Fibroblast of the aortic adventitia (primary cell): ENCODE measurements at places on chromosomes 16 and 17.

GRCh38 chr17:44310609-44311376 lies 2.4 kb downstream of the RUNDC3A start:
- no peak for DNase-seq

DNA sequence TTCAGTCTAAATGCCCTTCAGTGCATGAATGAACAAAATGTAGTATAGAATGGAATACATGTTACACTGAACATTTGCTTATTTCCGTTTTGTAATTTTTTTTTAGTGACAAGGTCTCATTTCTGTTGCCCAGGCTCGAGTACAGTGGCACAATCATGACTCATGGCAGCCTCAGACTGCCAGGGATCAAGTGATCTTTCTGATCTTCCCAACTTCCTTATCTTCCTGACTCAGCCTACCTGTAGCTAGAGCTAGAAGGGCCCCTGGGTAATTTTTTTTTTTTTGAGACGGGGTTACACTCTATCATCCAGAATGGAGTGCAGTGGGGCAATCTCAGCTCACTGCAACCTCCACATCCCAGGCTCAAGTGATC lies 7.3 kb upstream of the SLX4 start:
- DNase-seq: no peak

DNA sequence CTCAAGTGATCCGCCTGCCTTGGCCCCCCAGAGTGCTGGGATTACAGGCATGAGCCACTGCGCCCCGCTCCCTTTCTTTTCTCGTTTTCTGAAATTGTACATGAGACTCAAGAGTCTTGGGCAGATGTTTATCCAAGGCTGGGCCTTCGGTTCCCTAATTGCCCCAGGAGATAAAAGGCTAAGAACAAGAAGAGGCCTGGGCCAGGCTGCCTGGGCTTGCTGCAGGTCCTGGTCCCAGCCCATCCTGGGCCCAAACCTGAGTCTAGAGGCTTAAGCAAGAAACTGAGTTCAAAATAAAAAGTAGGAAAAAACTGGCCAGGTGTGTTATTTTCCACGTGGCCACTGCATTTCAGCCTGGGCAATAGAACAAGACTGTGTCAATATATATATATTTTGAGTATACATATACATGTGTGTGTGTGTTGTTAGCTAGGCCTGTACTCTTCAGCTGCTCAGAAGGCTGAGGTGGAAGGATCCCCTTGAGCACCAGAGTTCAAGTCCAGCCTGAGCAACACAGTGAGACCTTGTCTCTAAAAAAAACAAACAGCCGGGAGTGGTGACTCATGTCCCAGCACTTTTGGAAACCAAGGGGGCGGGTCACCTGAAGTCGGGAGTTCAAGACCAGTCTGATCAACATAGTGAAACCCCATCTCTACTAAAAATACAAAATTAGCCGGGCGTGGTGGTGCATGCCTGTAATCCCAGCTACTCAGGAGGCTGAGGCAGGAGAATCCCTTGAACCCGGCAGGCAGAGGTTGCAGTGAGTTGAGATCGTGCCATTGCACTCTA lies 6.8 kb upstream of the CLUH start:
- no peak for DNase-seq

DNA sequence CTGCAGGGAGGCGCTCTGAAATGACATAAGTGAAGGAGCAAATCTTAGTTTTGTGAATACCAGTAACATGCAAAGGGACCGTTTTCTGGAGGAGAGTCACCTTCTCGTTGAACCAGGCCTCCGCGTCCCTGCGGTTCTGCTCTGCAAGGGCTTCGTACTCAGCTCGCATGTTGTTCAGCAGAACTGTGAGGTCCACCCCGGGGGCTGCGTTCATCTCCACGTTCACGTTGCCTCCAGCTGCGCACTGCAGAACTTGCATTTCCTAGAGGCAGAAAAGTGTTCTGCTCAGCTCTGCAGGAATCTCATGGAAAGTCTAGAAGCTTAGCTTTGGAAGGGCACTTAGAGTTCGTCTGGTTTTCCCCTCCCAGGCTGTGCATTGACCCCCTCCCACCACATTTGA lies 4.1 kb downstream of the KRT25 start:
- DNase-seq: no peak

DNA sequence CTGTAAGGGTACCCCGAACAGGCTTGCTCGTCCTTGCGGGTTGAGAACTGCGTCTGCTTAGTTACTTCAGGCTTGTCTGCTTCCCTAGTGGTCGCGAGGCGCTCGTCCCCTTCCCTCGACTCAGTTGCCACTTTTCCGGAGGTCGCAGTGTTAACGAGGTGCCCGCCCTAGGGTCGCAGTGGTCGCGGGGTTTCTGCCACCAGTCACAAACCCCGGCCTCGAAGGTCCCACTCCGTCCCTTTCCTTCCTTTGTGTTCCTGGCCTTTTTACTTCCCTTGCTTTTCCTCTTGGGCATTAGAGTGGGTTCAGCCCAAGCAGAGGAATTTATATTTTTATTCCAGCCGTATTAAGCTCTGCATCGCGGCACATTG lies 299 bp downstream of the NUP85 start:
- no peak for DNase-seq

DNA sequence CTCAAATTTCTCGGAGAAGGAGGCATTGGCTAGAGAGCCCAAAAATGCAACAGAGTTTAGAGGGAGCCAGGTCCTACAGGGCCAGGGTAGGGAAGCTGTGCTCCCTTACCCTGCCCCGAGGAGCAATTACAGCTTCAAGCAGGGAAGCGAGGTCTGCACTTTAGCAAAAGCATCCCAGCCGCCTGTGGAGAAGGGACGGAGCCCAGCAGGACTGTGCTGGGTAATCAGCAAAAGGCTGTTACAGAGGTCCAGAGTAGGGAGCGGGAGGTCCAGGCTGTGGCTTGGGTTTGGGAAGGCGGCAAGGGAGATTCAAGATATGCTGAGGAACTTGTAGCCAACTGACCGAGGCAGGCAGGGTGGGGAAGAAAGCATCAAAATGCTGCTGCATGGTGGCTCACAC lies 162.6 kb downstream of the TMEM132E start:
- no peak for DNase-seq

DNA sequence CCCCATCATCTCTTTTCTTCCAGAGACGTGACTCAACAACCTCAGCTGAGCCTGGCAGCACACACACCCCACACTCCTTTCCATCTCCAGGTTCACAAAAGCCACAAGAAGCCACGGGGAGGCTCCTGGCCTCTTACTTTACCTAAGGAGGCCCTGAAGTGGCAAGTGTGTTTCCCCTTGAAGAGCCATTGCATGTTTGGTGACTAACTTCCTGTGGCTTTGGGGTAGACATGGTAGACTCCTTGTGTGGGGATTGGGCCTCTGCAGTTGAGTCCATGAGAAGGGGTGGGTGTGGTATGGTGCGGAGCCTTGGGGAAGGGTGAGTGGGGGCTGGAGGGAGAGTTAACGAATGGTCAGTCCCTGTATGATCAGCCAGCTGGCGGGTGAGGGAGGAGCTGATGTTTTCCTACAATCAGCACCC lies 24.2 kb downstream of the SAP30BP start:
- no peak for DNase-seq

DNA sequence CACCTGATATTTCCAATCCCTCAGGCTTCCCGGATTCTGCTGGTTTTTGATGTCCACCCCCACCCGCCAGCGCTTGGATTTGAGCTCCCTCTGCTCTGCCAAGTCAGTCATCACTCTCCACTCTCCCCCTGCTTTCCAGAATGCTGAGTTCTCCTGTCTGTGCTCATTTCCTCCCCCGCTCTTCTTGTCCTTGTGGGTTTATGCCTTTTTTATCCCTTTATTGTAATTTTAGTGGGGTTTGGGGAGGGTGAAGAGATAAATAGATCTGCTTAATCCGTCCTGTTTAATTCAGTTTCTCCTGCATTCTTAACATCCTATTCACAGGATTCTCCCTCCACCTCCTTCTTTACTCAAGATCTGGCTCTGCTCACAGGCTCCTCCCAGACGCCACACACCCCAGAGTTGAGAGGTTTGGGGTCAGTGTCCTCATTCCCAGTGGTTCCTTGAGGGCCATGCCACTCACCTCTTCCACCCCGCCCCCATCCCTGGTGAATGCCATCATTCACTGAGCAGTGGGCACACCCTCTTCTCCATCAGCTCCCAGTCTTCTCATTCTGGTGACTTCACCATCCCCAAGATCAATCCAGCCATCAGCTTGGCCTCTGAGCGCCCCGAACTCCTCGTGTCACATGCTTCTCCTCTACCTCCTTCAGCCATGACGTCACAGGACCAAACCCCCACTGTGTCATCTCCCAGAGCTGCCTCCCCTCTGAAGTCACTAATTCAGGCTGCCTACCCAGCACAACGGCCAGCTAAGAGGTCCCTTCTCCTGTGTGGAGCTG lies 15.1 kb upstream of the GUCY2D start:
- DNase-seq: peak; percentile 49

DNA sequence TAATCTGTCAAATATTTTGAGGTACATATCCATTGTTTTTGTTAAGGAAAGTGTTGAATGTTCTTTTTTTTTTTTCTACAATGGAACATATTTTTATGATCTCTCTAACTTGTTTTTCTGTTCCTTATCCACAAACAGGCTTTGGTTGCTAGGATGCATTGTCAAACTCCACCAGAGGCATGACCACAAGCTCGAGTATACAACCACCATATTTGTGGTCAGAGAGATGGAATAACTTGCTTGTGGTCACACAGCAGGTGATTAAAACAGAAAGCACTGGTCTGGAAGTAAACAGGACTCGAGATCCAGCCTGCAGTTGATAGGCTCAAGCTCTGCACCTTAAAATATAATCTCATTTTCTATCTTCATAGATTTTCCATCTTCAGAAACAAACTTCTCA lies 105.8 kb upstream of the ADAMTS18 start:
- DNase-seq: peak; percentile 37

DNA sequence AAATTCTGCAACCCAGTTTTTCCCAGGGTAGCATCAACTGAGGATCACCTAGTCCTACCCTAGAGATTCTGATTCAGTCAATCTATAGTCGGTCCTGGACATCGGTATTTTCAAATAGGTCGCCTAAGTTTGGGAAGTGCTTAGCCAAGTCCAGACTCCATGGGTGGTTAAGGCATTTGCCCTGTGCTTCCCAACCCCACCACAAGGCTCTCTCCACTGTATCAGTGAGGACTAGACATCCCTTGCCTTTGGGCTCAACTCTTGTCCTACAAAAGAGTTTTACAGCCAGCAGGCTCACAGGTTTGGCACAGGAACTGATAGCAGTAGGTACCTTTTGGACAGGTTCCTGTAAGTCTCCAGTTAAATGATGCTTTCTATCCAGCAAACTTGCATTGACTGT lies 13.8 kb downstream of the HYDIN start:
- no peak for DNase-seq

GRCh38 chr17:34246446-34246845 lies 8.6 kb upstream of the CCL2 start:
- DNase-seq: no peak

DNA sequence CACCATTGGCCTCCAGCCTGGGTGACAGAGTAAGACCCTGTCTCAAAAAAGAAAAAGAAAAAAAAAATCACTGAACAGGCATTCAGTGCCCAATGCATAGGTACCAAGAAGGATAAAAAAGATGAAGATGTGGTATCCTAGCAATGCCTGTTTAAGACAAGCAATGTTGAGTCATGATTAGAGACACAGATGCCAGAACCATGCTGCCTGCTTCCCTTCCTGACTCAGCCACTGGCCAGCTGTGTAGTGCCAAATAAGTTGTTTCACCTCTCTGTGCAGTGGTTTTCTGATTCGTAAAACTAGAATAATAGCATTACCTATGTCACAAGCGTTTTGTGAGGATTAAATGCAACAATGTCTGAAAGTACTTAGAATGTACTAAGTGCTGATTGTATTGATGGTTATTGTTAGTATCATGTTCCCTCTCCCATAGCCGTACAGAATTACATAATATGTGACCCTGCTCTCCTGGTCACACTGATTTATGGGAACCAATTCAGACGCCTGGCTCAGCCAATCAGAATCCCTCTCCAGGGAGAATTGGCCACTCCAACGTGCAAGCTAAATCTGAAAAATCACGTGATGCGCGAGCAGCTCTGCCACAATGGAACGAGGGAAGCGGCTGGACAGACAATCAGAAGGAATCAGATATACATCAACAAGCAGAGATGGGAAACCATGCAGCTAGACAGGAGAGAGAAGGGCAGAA lies 241.9 kb downstream of the SLC39A11 start:
- peak; percentile 57 for DNase-seq

DNA sequence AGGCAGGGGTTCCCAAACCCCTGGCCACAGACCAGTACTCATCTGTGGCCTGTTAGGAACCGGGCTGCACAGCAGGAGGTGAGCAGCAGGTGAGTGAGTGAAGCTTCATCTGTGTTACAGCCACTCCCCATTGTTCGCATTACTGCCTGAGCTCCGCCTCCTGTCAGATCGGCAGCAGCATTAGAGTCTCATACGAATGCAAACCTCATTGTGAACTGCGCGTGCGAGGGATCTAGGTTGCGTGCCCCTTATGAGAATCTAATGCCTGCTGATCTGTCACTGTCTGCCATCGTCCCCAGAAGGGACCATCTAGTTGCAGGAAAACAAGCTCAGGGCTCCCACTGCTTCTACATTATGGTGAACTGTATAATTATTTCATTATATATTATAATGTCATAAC lies 25.1 kb upstream of the RMI2 start:
- no peak for DNase-seq

DNA sequence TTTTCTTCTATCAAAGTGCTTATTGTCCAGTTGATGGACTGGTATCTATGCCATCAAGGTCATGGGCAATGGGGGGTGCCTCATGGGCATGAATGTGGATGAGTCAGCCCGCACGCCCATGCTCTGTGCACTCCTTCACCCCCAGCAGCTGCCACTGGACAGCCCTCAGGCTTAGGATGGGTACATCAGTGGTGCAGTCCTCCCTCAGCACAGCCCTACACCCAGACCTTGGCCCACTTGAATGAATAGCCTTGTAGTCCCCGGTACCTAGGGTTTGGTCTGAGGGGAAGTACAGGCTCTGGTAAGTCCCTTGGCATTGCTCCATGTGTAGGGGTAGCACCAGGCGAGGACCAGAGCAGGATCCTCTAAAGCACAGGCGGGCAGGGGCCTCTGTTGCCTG lies 10.4 kb upstream of the GNA13 start:
- DNase-seq: no peak

GRCh38 chr16:89890886-89891657 lies 17.7 kb downstream of the TCF25 start:
- DNase-seq: peak; percentile 39

DNA sequence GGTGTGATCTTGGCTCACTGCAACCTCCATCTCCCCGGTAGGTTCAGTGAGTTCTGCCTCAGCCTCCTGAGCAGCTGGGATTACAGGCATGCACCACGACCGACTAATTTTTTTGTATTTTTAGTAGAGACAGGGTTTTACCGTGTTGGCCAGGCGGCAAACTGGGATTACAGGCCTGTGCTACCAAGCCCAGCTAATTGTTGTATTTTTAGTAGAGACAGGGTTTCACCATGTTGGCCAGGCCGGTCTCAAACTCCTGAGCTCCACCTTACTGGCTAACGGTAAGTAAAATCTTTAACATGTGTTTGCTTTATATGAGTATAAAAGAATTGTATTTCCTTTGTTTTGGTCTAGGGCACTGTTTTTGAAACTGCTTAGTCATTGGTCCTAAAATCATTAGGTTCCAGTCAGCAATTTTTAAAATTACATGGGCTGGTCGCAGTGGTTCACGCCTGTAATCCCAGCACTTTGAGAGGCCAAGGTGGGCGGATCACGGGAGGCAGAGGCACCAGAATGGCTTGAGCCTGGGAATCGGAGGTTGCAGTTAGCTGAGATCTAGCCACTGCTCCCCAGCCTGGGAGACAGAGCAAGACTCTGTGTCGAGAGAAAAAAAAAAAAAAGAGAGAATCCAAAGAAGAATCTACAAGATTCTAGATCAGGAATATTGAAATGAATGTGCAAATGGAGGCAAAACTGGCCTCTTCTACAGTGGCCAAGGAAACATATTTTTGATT lies 3.6 kb downstream of the FLYWCH1 start:
- no peak for DNase-seq
